ENCODE measurements at places on chromosomes 4 and X. TPM values are rescaled to one million over a fixed set of nuclear protein-coding genes. Genes with fewer than 3 reads are reported as not detected.
A peak's percentile ranks its signal among the peaks of the same experiment; 100 is the strongest.

- DNase-seq: peak; percentile 80
These were observed at the start of gene RLIM for GRCh38 chrX:74614093-74614909. RLIM (minus strand) TSS chrX:74614624; CDS start chrX:74595977, 18,647 bp downstream.

The TEX13B gene
- polyA plus RNA-seq: not detected

The PGAM4 gene
- 0.52 TPM for polyA plus RNA-seq

- no peak for DNase-seq
These were observed 145.5 kb upstream of the DUSP21 start for GRCh38 chrX:44698357-44698756.

- no peak for DNase-seq
These were observed 57.5 kb downstream of the GPR82 start for GRCh38 chrX:41781500-41781899.

The SLC26A1 gene
- 15.9 TPM for polyA plus RNA-seq

- DNase-seq: no peak
These were observed 12.0 kb downstream of the MAB21L2 start for GRCh38 chr4:150593996-150594395.

GRCh38 chr4:131531087-131531486, 1618.0 kb upstream of the PCDH10 start:
- DNase-seq: no peak

DNA sequence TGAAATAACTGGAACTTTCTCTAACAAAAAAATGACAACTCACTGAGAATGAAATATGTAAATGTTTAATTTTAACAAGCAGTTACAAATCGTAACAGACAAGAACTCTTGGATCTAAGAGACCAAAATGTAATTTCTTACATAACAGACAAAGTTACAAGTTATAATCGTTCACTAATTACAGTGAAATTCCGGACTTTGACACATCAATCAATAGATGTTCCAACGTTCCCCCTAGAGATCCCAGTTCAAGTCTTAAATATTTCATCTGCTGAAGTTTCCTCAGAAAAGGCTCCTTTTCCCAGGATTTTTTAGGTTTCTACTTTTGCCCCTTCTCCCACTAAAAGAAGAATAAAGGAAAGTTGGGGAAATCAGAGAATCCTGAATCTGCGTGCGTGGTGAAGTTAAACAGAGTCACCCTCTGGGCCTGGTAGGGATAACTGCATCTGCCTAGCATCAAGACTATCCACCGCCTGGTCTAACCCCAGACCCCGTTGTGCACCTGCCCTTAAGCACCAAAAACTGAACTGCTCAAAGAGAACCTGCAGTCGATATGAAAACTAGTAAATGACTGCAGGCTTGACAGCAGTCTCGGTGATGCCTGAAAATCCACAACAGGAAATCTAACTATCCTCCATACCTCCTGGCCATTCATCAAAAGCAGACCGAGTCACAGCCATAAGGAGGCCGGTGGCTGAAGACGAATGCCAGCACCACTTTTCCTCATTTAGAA, 2.3 kb downstream of the IRF2 start:
- no peak for DNase-seq

The UGT2B17 gene
- polyA plus RNA-seq: not detected

DNA sequence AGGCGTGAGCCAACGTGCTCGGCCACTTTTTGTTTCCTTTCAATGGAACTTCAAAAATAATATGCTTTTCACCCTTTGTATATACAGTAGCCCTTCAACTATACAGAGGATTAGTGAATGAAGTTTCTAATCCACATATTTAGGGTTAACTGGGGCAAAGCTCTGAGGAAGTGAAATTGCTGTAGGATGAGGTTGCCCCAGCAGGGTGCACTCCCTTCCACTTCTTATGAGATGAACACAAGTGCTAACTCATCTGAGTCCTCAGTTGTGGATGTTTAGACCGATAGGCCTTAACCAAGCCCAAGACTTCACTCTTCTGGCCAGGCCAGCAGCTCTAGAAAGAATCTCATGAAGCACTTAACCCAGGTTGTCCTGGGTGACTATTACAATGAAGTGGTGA, 29.1 kb upstream of the CT55 start:
- no peak for DNase-seq

GRCh38 chrX:150438165-150438564, 75.0 kb downstream of the MAMLD1 start:
- DNase-seq: no peak

GRCh38 chrX:75365243-75365975, 91.5 kb downstream of the UPRT start:
- DNase-seq: no peak

- DNase-seq: no peak
These were observed 207.6 kb upstream of the PITX2 start for GRCh38 chr4:110830461-110830860.

The PPP1R2C gene
- not detected for polyA plus RNA-seq

DNA sequence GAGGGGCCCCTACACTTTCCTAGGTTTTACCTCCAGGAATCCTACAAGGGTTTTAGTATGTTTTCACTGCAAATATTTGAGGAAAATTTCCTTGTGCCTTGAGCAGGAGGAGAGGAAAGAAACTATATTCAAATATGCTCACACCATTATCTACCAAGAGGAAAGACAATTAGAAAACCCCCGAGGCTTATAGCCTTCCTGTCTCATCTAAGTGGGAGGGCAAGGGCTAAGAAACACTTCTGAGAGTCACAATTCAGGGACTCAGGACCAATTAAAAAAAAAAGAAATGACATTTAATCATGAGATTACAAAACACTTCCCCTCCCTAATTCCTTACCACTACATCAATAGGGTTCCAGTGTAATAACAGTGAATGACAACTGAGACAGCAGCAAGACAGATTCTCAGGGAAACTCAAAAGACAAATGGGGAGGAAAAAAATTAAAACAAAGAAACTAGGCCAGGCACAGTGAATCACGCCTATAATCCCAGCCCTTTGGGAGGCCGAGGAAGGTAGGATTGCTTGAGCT, 45.6 kb downstream of the ATRX start:
- DNase-seq: no peak

DNA sequence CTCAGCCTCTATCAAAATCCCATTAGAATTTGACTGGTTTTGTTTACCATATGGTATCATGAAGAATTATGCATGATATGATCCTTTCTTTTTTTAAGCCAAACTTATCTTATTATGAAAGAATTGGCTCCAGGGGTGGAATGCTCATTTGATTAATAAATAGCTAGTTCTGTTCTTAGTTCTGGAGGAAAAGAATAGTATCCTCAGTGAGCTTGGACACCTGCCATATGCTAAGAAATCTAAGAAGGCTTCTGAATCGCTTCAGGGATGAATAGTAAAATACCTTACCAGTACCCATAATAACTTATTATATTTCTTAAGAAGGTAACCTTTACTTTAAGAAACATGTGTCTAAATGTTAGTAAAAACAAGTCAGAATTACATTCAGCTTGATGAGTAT, 803.6 kb downstream of the ADGRL3 start:
- DNase-seq: no peak

DNA sequence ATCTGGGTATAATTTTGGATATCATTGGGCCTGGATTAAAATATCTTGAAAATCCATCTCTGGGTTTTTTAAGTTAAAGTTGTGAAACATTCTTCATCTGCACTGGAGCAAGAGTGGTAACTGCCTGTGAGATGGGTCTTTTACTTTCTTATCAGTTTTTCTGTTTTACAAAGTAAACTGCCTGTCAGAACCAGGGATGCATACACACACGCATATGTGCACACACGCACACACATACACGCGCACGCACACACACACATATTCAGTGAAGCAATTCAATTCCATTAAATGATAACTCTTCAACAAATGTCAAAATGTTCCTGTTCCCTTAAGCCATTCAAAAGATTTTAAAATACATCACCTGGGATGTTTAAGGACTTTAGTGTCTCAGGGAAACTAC, 515.8 kb downstream of the INPP4B start:
- DNase-seq: no peak

- DNase-seq: no peak
These were observed 163.3 kb downstream of the MID1 start for GRCh38 chrX:10457092-10457491.

DNA sequence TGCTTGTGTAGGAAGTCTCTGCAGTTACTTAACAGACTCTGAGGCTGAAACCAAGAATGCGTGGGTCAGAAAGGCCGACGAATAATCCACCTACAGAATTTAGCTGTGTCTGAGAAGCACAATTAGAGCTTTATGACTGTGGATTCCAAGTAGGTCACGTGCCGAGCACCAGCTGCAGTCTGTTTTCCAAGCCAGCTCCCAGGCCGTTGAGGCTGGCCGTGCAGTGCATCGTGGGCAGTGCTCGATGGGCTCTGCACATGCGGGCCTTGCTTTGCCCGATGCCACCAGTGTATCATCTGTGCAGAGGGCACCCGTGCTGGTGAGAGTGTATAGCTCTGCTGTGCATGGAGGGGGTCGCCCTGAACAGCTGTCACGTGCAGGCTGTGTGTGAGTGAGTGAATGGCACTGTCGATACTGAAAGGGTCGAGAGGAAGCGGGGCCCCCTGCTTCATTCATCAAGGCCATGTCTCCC, 67.5 kb upstream of the CLDN34 start:
- no peak for DNase-seq

DNA sequence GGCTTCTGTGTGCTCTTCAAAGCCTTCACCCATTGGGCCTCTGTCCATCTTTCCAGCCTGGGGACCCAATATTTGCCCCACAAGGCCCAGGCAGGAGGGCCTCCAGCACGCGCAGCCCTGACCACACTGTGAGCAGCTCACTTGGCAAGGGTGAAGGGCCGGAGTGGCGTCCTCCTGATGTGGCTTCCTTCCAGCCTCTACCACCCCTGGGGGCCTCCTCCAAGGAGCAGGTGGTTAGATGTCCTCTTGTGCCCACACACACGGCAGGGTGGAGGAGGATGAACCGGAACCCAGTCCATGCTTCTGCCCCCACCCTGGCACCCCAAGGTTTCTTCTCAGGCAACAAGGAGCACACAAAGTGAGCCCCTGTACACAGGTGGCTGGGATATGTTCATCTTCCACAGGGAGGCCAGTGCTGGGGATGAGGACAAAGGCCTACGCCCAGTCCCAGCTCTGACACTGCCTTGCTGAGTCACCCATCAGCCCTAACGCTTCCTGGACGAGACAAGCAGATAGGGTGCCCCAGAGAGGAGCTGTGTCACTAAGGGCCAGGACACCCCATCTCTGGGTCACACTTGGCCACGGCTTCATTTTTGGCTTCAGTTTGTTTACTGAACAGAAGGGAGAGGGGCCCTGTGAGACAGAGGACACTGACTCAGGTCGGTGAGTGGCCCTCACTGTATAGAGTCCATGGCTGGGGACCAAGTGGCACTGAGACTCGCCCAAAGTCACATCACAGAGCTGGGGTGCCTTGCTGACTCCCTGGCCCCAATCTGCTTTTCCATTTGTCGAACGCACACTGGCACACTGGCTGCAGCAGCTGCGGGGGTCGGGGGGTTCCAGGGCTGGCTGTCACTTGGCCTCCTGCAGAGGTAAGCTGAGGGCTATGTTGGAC, 1.9 kb downstream of the UBL4A start:
- no peak for DNase-seq

- no peak for DNase-seq
These were observed 51.4 kb upstream of the PCDH18 start for GRCh38 chr4:137583671-137584070.

The STAP1 gene
- 0.17 TPM for polyA plus RNA-seq

DNA sequence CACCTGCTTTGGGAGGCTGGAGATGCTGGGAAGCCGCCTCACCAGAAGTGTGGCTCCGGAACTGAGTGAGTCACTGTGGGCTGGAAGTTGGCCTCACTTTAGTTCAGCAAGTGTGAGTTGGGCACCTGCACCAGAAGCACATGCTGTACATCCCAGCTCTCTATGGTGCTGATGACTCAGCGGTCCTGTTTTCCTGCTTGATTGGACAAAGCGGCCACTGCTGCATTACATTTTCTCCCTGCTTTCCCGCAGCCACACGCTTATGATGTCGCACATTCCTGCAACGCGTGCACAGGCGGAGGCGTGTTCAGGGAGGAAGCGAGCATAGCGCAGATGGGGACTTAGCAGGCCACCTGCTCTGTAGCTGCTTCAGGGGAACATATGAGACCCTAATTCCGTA, 26.7 kb upstream of the CLDN34 start:
- DNase-seq: no peak

- peak; percentile 11 for DNase-seq
These were observed 4.2 kb upstream of the PDHA2 start for GRCh38 chr4:95835672-95836071.

The SLITRK4 gene
- 15.7 TPM for polyA plus RNA-seq

The CT55 gene
- polyA plus RNA-seq: 0.17 TPM

DNA sequence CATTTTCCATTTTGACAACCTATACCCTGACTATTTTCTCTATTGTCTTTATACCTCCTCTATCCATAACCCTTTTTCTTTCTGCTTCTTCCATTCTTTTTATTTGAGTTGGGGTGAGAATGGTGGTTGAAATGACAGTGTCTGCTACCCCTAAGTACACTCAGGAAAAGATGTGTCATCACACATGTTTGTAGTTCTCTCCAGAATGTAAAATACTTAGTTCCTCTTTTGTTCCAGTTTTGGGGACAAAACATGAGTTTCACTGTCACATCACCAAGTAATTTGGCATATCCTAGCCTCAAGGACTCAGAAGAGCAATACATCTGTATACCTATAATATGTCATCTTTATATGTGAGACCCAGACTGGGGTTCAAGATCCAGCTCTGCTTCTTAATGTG, 90.3 kb downstream of the COMMD8 start:
- no peak for DNase-seq

- DNase-seq: no peak
These were observed 233.9 kb downstream of the RPA4 start for GRCh38 chrX:97117572-97117971.

The PNMA6A gene
- polyA plus RNA-seq: 13.9 TPM

DNA sequence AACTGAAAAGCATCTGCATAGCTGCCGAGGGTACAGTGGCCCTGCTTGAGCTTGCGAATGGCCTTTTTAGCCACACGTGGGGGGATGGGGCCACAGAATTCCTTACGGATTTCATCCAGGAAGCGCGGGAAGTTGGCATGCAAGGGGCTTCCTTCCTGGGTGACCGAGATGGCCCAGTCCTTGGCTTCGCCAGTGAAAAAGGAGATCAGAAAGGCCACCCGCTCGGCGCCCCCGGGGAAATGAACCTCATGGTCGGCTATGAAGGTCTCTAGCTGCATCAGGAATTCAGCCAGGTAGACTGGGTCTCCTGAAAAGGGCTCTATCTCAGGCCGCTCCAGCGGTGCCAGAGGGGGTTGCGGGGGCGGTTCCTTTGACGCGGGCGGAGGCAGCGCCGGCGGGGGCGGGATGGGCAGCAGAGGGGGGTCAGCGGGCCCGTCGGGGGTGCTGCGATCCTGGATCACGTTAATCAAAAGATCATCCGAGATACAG, 909 bp downstream of the RTL5 start:
- no peak for DNase-seq

GRCh38 chrX:118726887-118727685, at the start of gene IL13RA1:
IL13RA1 (plus strand) TSS chrX:118727606; CDS start chrX:118727639, 33 bp downstream.
- peak; percentile 27 for DNase-seq

GRCh38 chr4:60682901-60683300, 517.2 kb upstream of the ADGRL3 start:
- DNase-seq: no peak
